ENCODE measurements at places on chromosomes 5 and 9.

DNA sequence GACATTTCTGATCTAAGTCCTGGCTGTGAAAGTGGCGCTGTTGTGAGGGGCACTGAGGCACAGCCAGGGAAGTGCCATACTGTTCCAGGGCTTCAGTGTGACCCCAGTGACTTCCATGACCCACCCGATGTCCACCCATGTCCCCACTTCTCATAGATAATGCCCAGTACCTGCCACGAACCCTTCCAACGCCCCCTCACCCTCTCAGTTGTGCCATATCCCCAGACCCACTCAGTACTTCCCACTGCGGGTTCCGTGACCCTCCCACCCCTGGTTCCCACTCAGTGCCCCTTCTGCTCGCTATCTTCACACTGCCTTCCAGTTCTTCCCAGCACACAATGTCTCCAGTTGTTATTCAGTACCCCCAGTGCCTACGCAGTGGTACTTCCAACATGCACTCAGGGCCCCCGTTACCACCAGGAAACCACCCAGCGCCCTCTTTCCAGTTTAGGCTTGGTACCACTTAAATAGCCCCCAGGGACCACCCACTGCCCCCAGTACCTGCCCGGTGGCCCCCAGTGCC is 30.7 kb upstream of the PSD2 start:
- no peak for DNase-seq

DNA sequence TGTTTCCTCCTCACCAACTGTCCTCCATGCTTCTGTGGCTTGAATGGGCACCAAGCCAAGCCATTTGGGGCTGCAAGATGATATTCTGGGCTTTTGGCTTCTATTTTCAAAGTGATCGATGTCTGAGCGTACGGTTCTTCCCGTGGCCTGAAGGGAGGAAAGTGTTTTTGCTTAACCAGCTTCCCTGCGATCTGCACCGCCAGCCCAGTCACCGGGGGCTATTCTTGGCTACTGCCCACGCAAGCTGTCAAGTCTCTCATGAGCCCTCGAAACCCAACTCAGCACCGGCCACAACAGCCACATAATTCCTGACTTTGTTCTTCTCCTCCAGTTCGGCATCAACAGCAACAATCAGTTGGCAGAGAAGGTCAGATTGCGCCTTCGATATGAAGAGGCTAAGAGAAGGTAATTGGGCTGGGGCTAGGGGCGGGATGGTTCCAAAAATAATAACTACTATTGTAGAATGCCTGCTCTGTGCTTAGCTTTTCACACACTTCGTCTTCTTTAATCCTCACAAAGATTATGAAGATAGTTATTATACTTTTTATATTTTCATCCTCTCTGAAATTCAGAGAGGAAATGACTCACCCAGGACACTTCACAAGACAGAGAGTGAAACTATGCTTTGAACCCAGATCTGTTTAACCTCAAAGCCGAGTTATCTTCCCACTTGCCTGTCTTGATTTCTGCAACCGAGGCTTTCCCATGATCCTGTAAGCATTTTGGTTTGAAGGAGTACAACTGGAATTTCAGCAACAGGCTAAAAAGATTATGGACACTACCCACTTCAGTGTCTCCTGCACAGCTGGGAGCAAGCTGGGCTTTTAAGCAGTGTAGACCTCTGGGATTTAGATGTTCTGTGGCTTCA is 76.4 kb upstream of the RARS1 start:
- no peak for DNase-seq

- DNase-seq: no peak
These were observed 202.9 kb downstream of the AOPEP start for GRCh38 chr9:94929369-94929756.

GRCh38 chr9:36153746-36154145 is 15.4 kb upstream of the CCIN start:
- DNase-seq: no peak

DNA sequence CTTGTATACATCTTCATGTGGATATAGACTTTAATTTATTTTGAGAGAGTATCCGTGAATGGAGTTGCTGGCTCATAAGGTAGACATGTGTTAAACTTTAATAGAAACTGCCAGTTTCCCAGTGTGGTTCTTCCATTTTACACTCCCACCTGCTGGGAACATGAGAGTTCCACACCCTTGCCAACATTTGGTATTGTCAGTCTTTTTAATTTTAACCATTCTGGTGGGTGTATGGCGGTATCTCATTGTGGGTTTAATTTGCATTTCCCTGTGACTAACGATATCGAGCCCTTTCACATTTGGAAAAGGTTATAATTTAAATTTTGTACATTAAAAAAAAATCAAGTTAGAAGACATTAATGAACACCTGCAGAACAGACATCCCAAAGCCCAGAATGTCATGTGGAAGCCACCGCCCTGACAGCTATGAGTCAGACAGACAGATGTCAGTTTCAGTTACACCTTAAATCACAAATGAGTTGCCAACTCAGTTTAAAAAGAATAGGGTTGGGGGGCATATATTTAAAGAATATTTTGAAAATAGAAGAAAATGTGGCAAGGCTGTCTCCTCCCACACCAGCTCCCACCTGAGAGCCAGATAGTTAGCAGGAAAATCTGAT is 36.9 kb downstream of the ANKRD33B start:
- DNase-seq: no peak

GRCh38 chr5:126438267-126438666 is 15.1 kb downstream of the GRAMD2B start:
- DNase-seq: no peak

All from T-cell (primary cell).